Activated effector memory CD4-positive, alpha-beta T cell treated with Interleukin-2 at 50 U/mL for 16 hours (primary cell): ENCODE measurements at places on chromosomes 2 and 18.

- no peak for DNase-seq
Observed at GRCh38 chr2:203018181-203018580, 3.5 kb downstream of the NBEAL1 start.

GRCh38 chr2:60867007-60867406 lies 14.4 kb upstream of the REL start:
- no peak for DNase-seq

GRCh38 chr2:224359569-224359968 lies 42.3 kb downstream of the FAM124B start:
- DNase-seq: no peak

DNA sequence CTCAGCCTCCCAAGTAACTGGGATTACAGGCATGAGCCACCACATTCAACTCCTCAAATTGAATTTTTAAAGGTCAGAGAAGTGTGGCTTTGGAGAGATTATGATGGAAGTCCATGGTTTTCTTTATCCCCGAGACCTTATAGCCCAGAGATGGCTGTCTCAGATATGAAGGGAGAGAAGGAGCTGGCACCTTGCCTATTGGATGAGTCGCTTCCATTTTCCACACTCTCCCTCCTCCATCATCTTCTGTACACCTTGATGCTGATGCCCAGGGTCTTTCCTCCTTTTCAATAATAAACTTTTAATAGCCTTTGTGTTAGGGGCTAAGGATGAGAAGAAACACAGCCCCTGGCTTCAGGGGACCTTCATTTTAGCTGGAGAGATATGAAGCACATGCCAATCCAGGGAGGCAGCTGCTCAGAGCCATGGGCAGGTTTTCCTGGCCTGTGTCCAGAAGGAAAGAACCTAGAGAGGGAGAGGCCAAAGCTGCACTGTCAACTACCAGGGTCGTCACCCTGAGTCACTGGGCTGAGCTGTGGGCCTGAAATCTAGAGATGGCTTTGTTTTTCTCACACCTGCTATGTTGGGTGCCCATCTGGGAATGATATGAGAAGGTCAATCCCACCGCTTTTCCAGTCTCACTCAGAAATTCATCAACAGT lies 146.0 kb upstream of the SERTAD2 start:
- DNase-seq: no peak

DNA sequence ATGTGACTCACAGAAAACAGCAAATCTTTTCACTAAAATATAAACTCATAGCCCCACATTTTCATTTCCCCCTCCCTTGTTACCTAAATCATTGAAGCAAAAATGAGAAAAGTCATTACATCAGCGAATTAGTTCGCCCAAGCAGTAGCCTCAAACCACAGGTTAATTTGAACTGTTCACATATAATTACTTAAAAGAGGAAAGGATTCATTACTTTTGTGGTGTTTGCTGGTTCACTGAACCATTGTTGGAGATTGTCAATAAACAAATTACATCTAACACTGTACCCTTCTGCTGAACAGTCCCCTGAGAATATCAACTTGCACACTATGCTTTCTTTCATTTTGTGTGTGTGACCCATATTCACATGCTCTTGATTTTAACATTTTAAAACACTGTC lies 238.7 kb downstream of the ERBB4 start:
- DNase-seq: no peak
